ENCODE measurements at places on chromosomes 13 and 19.

- DNase-seq: no peak
These were observed 939.0 kb upstream of the SLITRK1 start for GRCh38 chr13:84821261-84821660.

GRCh38 chr13:102667023-102667422 is 27.8 kb downstream of the METTL21C start:
- no peak for DNase-seq

DNA sequence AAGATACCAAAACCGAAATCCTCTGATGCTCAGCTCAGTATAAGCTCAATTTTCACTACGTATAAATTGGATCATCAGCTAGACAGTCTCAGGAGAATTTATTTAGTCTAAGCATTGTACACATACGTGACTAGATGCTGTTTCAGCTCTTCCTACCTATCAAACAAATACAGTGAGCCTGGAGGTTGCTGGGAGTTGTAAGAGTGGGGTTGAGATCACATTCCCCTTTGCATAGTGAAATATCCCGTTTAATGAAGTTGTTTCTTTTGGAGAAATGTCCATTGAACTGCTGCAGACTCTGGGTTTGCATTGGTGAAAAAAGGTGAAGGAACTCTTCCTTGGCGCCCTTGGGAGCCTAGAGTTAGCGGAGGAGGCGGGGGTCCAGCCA is 68.9 kb upstream of the GJB6 start:
- DNase-seq: no peak

DNA sequence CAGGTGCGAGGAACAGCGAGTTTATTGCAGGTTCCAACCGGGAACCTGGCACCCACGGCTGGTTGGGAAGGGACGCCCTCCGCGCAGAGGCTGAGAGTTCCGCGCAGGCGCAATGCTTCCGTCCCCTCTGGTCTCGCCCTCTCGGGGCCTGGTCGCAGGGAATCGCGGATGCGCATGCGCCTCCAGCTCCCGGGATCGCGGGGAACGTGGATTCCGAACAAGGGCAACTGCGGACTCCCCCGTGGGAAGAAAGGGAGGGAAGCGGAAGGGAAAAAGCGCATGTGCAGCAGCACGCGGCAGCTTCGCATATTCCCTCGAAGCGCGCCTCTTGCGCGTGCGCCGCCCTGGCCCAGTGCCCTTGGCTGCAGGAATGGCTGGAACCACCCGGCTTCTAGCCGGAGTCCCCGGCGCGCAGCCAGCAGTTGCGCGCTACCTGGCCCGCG is 1.1 kb downstream of the TSSK6 start:
- no peak for DNase-seq

Measured in effector memory CD8-positive, alpha-beta T cell (primary cell).